Neural progenitor cell (in vitro differentiated cells): ENCODE measurements at places on chromosomes 2 and 18. TPM values are rescaled to one million over a fixed set of nuclear protein-coding genes. Genes with fewer than 3 reads are reported as not detected.

The SLC14A1 gene
- not detected in 2 replicates for total RNA-seq

The RTTN gene
- total RNA-seq: 44.4 and 52.4 TPM in 2 replicates

- DNase-seq: no peak
These were observed 42.4 kb upstream of the EFEMP1 start for GRCh38 chr2:55965966-55966365.

- no peak for DNase-seq
These were observed 328.2 kb upstream of the CDH7 start for GRCh38 chr18:65422544-65423136.

GRCh38 chr2:218482651-218483050, 63.7 kb downstream of the VIL1 start:
- no peak for DNase-seq

- DNase-seq: no peak
These were observed 50.0 kb upstream of the RFX8 start for GRCh38 chr2:101524806-101525430.

DNA sequence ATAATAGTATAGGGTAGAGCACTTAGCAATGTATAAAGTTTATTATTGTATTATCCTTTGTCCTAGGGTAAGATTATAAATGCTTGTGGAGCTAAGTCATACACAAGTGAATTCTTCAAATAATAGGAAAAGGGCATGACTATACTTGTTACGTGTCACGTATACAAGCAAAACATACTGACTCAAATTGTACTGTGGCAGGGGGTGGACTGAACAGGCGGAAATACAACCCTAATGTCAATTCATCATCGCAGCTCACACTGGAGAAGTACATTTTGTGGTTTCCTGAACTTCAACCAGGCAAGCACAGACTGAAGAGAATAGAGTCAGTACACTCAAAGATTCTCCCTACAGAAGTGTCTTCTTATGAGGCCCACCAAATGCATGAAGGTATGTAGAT, 201.0 kb downstream of the MBD2 start:
- DNase-seq: no peak

- no peak for DNase-seq
These were observed 550.4 kb upstream of the CHAC2 start for GRCh38 chr2:53217250-53217649.
